Hematopoietic multipotent progenitor cell treated with erythropoietin and hydrocortisone succinate and interleukin-3 and kit ligand, for 8 days (in vitro differentiated cells): ENCODE measurements at places on chromosomes 4 and X.
A peak's percentile ranks its signal among the peaks of the same experiment; 100 is the strongest.

DNA sequence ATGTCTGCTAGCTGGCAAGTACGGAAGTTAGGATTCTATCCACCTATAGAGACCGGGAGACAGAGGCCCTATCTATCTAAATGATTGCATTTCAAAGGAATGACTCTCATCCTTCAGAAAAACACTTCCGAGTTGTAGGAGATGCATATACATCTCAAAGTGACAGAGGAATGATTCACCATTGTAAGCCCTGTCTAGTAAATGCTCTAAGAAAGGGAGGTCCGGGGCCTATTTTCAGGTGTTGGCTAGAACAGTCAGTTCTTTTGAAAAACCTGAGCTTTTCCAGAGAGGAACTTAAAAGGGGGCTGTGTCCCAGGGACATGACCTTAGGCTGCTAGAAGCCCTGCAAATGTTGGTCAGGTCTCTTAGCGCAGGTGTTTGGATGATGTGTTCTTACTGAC is 262.9 kb upstream of the IL1RAPL1 start:
- no peak for DNase-seq

- DNase-seq = no peak
Measured at GRCh38 chrX:153645151-153645550, 1.9 kb upstream of the DUSP9 start.

DNA sequence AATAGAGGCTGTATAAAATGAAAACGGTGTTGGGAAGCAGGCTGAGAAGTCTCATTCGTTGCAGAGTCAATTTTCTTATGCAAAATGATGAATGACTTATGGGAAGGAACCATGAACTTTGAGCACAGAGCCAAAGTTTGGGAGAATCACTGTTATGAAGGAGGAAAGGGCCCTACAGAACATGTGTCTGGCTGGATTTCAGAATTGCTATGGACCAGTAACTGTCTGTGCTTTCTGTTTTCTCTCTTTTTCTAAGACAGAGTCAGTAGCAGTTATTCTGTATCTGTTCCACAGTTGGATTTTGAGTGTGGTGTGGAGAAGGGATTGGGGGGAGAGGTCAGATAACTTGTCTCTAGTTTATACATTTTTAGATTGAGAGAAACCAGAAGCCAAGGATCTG is 265.0 kb upstream of the HS3ST1 start:
- no peak for DNase-seq

GRCh38 chr4:337143-337931 is at the start of gene ZNF141:
TSS of gene ZNF141 (plus strand) at chr4:337814. CDS start at chr4:337984, 170 bp downstream.
- DNase-seq = peak; percentile 98

GRCh38 chrX:70480660-70481018 is 36.0 kb downstream of the DLG3 start:
- no peak for DNase-seq

DNA sequence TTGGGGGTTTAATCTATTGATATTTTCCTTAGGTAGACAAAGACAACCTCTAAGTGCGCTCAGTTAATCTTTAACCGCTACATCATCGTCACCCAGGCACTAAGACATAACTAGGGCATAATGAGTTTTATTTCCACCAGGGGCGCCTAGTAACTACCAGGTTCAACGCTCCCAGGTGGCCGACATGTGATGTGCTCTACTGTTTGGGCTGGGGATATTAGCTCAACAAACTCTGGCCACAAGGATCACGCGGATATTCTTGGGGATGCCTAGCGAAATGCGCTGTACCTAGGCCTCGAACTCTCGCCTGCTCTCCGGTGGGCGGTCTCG is 915 bp upstream of the RAB33B start:
- DNase-seq = peak; percentile 89

- DNase-seq = no peak
Measured at GRCh38 chr4:39442998-39443397, 15.7 kb downstream of the RPL9 start.

DNA sequence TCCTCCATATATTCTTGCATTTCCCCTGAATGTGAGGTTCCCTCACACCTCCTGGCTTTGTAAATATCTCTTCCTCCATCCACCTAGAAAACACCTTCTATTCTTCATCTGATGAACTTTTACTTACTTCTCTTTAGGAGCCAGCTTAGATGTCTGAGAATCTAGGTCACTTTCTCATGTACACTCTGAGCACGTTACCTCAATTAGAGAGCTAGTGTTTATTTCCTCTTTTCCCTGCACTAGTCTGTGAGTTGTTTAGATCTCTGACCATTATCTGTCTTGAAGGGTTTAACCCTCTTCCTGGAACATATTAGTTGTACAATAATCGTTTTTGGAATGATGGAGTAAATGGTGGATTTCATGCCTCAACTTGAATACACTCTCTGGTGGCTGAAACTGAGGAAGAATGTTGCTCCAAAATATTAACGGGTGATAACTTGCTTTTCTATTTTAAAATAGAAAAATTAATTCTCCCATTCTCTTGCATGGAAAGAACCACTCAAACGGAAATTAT is 8.5 kb upstream of the NEIL3 start:
- no peak for DNase-seq
